ENCODE measurements at places on chromosomes 6 and 20.
A peak's percentile ranks its signal among the peaks of the same experiment; 100 is the strongest.

GRCh38 chr6:147508866-147509608, 547 bp downstream of the SAMD5 start:
- DNase-seq = no peak

DNA sequence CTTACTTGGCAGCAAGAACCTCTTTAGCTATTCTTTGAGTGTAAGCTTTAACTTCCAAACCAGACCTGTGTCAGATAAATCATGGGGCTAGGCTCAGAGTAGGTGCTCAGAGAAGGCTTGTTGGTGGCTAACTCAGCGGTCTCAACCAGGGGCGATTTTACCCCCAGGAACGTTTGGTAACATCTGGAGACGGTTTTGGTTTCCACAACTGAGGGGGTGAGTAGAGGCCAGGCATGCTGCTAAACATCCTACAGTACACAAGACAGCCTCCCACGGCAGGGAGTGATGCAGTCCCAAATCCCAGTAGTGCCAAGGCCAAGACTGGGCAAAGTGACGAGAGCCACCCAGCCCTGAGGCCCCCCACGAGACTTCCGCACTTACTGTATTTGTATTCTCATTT, 59.2 kb downstream of the RAB44 start:
- no peak for DNase-seq

GRCh38 chr6:21715180-21715579, 121.6 kb downstream of the SOX4 start:
- no peak for DNase-seq

DNA sequence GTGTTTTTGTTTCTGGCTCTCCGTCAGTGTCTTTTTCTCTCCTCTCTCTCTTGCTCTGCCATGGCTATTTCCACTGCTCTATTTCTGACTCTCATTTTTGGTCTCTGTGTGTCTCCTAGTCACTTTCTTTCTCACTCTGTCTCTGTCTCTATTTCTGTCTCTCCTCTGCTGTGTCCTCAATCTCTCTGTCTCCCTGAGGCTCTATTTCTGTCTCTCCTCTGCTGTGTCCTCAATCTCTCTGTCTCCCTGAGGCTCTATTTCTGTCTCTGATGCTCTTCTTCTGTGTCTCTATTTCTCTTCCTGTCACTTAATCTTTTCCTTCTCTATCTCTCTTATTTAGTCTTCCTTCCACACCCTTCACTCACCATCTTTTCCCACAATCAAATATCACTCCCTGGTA, 8.4 kb downstream of the PRSS16 start:
- no peak for DNase-seq

DNA sequence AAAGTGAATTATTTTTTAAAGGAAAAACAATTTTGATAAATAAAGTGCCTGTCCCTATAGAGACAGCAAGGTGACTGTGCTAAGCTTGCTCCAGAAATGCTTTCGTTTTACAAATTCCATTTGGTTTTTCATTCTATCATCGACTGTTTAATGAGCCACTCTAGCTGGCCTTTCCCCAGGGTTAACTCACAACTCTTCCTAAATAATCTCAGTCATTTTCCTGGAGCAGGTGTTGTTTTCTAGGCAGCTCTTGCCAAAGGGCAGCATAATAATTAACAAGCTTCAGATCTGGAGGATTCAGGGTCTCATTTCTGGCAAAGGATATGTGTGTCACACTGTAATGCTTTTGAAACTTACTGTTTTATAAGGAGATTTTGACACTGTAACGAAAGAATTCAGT, 184.2 kb downstream of the KHDC1L start:
- no peak for DNase-seq

- DNase-seq = no peak
Measured at GRCh38 chr20:48742912-48743680, 84.7 kb downstream of the PREX1 start.

DNA sequence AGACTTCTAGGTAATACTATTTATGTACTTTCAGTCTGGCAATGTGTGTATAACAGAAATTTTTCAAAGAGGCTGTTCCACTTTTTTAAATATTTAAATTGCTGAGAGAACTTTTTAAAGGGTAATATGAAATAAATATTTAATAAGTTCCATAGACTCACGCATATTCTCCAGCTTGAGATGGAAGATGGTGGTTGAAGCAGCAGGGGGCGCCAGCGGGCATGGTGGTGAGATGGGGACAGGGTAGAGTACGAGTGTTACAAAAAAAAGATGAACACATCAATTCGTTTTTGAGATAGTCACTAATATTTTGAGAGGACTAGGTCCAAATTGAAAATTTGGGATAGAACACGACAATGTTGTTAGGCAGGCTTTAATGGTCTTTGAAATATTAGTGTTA, 68.4 kb downstream of the RSPO3 start:
- DNase-seq = no peak

DNA sequence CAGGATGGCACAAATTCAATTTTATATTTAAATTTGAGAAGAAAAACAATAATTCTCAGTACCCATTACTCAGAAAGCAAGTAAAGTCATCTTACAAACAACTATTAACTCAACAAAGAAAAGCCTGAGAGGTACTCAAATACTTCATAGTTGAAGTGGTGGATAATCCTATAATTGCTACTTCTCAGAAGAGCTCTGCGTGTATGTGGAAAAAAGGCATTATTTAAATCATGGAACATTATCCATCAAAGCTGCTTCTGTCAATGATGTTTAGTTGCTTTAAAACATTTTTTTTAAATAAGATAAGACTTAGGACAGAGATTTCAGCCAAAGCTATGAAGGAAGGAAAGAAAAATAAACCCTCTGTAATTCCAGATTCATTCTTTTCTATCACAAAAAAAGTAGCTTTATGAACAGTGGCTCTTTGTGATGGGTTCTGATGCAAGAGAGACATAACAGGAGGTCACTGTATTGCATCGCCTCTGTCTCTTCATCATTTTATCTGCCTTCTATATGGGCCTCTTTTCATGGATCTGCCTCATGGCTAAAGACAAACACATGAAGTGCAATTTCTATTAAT, 367.9 kb upstream of the SLC35B3 start:
- no peak for DNase-seq

- DNase-seq = no peak
Measured at GRCh38 chr6:118558464-118559217, 10.5 kb downstream of the PLN start.

DNA sequence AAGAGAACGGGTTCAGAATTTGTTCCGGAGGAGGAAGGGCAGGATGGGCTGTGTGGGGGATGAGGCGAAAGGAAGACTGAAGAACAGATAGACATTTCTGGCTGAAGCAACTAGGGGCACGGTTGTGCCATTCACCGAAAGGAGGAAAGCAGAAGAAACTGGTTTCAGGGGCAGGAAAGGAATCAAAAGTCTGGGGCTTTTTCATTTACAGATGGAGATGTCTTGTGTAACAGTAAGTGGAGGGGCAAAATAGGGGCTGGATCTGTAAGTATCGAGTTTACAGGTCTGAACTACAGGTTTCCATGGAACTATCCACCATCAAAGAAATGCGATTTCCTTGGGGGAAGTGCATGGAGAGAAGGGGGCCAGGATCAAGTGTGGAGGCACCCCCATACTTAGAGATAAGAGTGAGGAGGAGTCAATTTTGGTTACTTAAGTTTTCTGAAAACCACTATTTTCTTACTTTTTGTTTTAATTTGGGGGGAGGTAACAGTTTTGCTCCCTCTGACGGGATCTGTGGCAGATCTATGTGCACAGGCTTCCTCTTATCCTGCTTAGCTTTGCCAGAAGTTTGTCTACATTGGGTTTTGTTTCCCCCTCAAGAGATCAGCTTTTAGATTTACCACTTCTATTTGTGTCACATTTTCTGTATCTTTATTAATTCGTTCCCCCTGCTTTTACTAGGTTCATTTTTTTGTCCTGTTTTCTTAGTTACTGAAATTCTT, 120.1 kb downstream of the SLC23A2 start:
- no peak for DNase-seq

- no peak for DNase-seq
Measured at GRCh38 chr6:168048724-168049025, 30.3 kb downstream of the FRMD1 start.

- no peak for DNase-seq
Measured at GRCh38 chr20:50142812-50143211, 10.7 kb downstream of the PEDS1 start.

GRCh38 chr6:111813237-111813636, 60.0 kb downstream of the FYN start:
- DNase-seq = no peak

DNA sequence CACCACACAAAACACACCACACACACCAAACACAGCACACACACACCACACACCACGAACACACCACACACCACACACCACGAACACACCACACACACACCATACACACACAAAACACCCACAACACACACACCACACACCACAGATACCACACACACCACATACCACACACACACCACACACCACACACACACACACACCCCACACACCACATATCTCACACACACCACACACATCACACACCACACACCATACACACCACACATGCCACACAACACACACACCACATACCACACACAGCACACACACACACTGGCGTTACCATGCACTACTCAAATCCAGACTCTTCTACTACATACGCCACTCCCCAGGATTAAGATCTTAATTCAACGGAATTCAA, 118.9 kb upstream of the THBS2 start:
- no peak for DNase-seq

DNA sequence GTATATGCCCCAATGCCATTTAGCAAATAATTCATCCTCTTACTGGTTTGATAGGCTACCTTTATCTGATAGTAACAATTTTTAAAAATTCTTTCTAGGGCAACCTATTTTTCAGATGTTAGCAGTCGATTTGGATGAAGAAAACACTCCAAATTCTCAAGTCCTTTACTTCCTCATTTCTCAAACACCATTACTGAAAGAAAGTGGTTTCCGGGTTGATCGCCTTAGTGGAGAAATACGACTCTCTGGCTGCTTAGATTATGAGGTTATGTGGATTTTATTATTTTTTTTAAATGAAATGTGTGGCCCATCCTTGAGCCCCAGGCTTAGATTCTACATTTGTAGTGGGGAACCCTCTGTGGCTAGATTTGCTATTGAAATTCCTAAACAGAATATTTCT, 26.3 kb downstream of the CDH26 start:
- DNase-seq = no peak

GRCh38 chr6:143222801-143223231, 162.1 kb downstream of the AIG1 start:
- DNase-seq = no peak

- no peak for DNase-seq
Measured at GRCh38 chr6:154242617-154243357, 113.8 kb downstream of the IPCEF1 start.

GRCh38 chr6:43992126-43992663, 135.1 kb downstream of the MRPL14 start:
- DNase-seq = no peak

DNA sequence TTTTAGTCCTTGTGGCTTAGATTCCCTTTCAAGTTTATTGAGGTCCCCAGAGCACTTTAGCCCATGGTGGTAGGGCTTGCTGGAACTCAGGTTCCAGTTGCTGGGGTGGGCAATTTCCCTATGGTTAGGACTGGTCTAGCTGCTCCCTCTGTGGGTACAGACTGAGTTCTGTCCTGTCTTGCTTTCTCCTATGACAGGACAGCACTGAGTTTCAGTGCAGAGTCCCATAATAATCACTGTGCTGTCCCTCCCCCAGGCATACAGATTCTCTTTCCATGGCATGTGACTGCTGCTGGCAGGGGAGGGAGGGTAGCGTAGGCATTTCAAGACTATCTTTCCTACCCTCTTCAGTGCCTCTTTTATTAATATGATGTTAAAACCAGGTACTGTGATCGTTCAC, 17.1 kb upstream of the ERVFRD-1 start:
- no peak for DNase-seq

DNA sequence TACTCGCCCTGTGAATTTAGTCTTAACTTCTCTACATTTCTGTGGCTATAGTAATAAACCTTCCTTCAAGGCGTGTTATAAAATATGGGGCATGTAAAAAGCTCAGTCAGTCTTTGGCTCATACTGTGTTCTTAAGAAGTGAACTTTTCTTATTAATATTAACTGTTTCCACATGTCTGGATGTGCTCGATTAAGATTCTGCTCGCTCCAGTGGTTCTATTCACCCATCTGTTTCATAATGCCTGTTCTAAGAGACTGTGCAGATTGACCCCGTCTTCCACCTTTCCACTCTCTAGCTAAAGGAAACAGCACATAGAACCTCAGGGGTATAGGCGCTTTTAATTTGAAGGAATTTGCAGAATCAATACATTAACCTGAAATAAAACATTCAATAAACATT, 99.9 kb downstream of the L3MBTL3 start:
- no peak for DNase-seq

GRCh38 chr20:62734326-62734725, 25.7 kb downstream of the NTSR1 start:
- DNase-seq = no peak

GRCh38 chr6:109527989-109528388, 45.0 kb upstream of the ZBTB24 start:
- DNase-seq = no peak

- no peak for DNase-seq
Measured at GRCh38 chr20:23092861-23093495, 6.9 kb upstream of the CD93 start.

DNA sequence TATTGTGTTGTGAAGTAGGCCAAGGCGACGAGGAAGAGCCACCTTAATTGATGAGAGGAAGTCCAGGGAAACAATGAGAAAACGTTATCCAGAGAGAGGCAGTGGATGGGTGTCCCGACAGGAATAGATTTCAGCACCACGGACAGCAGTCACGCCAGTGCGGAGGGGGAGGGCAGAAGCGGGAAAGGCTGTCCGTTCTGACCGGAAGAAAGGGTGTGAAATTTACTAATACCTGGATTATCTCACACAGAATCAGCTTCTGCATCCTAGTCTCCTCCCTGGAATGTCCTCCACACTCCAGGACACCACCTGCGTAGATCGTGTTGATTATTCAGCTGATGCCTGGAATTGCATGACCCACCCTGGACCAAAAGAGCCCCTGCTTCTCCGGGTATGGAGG, 7.4 kb upstream of the BPIFA3 start:
- peak; percentile 51 for DNase-seq

DNA sequence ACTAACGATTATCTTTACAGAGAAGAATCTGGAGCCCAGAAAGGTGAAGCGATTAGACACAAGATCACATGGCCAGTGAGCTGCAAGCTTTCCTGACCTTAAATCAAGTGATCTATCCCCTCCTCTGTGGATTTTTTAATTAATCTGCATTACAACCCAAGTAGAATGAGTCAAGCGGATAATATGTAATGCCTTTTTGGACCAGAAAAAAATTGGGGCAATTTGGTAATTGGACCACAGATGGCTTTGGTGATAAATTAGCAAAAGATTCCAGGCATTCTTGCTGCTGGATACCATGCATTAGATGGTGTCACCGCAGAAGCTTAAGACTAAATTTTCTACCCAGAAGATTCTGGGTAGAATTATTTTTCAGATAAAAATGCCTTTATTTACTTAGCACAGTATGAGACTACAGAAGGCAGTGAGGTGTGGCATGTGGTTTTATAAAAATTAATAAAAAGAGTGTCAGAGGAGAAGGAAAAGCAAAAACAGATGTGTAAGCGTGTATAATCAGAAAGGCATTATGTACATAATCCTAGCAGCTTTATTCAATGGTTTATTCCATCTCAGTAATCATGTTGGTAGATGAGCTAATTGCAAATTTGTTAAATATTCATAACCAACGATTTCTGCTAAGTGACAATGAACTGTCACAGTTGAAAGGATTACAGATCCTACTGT, 53.9 kb upstream of the PCSK2 start:
- DNase-seq = no peak
